Occipital lobe (tissue), 3 donors: ENCODE measurements at places on chromosomes 5 and 9. TPM values are rescaled to one million over a fixed set of nuclear protein-coding genes. Genes with fewer than 3 reads are reported as not detected.

PCDHA11 gene
- total RNA-seq: 38.8 TPM

FRRS1L gene
- total RNA-seq: 82.2 TPM

TUSC1 gene
- total RNA-seq: 10.5 TPM

WNT8A gene
- total RNA-seq: not detected

ECSCR gene
- total RNA-seq: 5.5 TPM

ARHGEF37 gene
- 1.4 TPM for total RNA-seq

POU5F2 gene
- 6.9 TPM for total RNA-seq

F12 gene
- 3.9 TPM for total RNA-seq

LRRC14B gene
- not detected for total RNA-seq

FAM221B gene
- not detected for total RNA-seq

SV2C gene
- 1.7 TPM for total RNA-seq

PTPN3 gene
- total RNA-seq: 5.3 TPM

PCDHGC4 gene
- 91.2 TPM for total RNA-seq

NR5A1 gene
- total RNA-seq: under 0.01 TPM

ENTREP1 gene
- 1.4 TPM for total RNA-seq

PCDHA2 gene
- total RNA-seq: 11.5 TPM

GALT gene
- 32.4 TPM for total RNA-seq

SERF1A gene
- total RNA-seq: 20.1 TPM
